ENCODE measurements at places on chromosomes 1 and 21.

- no peak for DNase-seq
Observed at GRCh38 chr1:53657891-53658396, 81.0 kb downstream of the GLIS1 start.

DNA sequence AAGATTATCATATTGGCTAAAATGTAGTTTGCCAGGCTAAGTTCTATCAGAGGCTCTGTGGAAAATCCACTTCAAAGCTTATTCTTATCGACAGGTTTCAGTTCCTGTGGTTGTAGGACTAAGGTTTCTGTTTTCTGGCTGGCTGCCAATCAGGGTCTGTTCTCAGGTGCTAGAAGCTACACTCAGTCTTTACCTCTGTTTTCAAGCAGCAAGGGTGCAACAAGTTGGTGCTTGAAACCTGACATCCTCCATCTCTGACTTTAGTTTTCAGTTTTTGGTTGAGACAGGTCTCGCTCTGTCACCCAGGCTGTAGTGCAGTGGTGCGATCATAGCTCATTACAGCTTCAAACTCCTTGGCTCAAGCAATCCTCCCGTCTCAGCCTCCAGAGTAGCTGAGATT is 15.3 kb upstream of the TMCO2 start:
- DNase-seq: no peak

- DNase-seq: peak; percentile 81
Observed at GRCh38 chr1:17335821-17336710, 28.1 kb downstream of the PADI4 start.

- DNase-seq: no peak
Observed at GRCh38 chr1:87979079-87979478, 650.4 kb downstream of the LMO4 start.

GRCh38 chr1:156100205-156100995 is 14.1 kb upstream of the LMNA start:
- no peak for DNase-seq

DNA sequence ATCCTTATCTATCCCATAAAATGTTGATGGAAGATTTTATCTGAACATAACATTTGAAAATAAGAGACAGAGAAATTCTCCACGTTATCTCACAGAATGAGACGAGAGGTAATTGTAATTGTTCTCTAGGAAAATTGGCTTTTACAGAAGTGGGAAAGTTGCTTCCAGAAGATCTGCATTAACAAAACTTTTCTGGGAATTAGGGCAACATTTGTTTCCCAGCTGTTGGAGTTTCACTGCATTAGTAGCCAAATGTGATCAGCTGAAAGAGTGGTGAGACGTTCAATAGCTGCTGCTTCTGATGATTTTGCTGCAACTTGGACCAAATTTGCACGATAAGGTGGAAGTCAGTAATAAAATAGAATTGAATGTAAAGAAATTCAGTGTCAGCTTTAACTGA is 7.6 kb downstream of the CHODL start:
- DNase-seq: no peak

GRCh38 chr1:97726386-97726785 is 194.4 kb downstream of the DPYD start:
- DNase-seq: no peak

GRCh38 chr1:199151634-199152425 is 513.0 kb downstream of the PTPRC start:
- no peak for DNase-seq

DNA sequence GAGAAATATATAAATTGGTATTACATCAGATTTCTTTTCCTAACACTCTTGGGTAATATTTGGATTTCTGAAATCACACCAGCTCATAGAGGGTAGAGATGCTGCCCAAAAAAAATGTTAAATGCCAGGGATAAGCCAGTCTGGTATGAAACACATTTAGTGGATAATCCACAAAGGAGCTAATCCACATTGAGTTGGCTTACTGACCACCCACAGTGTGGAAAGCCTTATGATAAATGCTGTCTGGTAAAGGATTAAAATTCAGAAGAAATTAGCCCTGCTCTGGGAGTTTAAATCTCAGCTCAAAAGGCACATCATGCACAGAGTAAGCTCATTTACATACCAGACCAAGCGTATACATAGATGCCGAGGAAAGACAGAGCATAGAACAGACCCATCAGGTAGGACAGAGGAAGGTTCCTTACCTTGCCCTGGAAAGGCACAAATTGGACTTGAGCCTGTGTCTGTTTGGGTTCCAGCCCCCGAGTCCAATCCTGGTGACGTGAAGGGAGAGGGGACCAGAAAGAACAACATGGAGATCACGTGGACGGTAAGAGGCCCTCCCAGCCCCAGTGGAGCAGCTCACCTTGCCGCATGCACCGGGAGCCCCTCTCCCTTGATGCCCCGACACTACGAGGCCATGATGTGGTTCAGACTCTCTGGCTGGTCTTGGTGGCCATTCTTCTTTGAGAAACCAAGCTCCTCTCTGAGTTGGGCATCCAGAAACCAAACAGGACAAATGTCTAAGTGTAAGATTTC is 62.9 kb upstream of the CNTN2 start:
- no peak for DNase-seq

DNA sequence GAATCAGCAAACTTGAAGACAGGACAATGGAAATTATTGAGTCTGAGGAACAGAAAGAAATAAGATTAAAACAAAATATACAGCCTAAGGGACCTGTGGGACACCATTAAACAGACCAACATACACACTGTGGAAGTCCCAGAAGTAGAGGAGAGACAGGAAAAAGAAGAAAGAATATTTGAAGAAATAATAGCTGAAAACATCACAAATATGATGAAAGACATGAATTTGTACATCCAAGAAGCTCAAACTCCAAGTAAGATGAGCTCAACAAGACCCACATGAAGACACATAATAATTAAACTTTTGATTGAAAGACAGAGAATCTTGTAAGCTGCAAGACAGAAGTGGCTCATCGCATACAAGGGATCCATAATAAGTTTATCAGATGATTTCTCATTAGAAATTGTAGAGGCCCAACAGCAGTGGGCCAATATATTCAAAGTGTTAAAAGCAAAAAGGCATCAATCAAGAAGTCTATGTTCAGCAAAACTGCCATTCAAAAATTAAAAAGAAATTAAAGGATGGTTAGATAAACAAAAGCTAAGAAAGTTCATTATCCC is 311.3 kb upstream of the ADGRL2 start:
- DNase-seq: no peak

GRCh38 chr21:38312822-38313221 is 56.0 kb downstream of the KCNJ15 start:
- no peak for DNase-seq

DNA sequence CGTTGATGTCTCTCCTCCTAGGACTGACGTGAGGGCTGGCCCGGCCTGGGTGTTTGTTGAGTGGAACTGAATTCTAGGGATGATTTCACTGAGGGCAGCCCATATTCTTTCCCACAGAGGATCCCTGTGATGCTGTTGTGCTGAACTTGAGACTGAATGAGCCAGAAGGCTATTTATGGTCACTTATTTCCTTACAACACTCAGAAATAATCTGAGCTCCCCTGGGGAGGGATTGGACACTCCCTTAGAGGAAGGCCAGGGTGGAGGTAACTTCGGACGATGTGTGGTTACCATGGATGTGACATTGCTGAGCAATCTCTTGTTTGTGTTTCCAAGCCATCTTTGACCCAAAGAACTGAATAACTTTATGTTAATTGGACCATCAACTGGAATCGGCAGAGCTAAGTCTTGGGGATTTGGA is 5.1 kb upstream of the TMCO4 start:
- DNase-seq: no peak

GRCh38 chr1:21298981-21299391 is 8.7 kb upstream of the ECE1 start:
- no peak for DNase-seq

- DNase-seq: no peak
Observed at GRCh38 chr1:200969726-200970561, 53.6 kb downstream of the KIF21B start.

DNA sequence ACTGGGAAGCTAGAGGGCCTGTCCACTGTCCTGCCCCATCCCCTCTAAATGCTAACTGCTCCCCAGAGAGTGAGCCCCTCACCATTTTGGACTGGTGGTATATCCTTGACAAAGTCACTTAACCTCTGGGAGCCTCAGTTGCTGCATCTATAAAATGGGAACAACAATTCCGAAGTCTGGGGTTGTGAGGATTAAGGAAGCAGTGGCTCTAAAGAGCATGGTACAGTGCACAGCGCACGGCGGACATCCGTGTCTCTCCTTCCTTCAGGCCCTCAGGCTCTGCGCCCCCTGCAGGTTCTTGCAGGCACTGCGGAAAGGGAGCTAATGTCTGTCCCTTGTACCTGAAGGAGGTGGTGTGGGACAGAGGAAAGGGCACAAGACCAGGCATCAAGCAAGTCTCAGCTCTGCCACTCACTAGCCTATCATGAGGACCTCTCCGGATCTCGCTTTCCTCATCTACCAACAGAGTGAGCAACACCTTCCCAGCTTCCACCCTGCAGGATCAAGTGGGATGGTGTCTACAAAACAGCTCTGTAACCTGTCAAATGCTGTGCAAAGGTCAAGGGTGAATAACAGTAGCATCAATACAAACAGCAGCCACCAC is 20.1 kb downstream of the ECE1 start:
- no peak for DNase-seq

GRCh38 chr21:34930971-34931370 is 118.1 kb downstream of the RUNX1 start:
- DNase-seq: no peak

GRCh38 chr21:18951271-18952038 is 547.9 kb upstream of the TMPRSS15 start:
- no peak for DNase-seq

DNA sequence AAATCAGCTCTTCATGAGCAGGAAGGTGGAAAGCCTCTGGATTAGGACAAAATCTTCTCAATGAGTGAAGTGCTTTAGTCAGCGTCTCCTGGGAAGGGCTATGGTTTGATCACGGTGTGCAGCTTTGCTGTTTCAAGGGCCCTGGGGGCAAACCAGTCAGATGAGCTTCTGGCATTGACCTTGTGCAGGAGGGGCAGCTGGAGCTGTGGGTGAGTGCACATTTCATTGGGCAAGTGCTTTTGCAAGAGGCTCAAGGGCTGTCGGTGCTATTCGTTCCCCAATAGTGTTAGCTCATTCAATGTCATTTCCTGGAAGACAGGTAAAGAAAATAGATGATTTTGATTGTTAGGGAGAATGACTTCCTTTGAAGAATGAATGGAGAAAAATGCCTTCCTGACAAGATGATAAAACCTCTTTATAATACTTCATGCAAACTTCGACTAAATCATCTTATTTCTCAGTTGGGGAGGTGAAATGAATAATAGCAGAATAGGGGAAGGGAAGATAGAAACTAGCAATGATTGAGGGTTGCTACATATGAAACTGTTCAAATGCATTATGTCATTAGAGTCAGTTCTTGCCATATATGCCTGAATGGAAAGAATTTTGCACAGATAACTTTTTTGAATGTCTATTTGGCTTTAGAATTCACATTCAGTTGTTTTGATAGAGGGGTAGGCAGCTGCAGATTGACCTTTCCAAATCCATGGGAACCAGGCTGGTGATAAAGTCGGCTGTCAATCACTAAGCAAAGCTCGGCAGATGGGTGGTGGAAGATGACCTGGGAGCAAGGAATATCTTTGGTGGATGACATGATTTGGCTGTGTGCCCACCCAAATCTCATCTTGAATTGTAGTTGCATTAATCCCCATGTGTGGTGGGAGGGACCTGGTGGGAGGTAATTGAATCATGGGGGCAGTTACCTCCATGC is 12.9 kb upstream of the DISC1 start:
- no peak for DNase-seq

DNA sequence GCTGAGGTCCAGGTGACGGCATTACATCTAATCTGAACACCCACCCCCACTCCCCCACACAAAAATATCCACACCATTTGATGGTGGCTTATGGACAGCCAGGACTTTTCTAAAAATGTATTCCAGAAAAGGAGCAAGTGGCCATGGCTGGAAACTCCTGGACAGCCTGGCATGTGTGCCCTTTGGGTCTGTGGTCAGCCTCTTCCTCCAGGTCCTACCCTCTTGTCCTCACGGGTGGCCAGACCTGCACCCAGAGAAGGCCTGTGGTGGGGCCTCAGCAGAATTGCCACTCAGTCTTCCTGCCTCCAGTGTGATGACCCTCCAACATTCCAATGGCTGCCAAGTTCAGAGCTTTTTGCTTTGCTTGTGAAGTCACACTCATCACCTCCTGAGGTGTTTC is 600.6 kb downstream of the AJAP1 start:
- peak; percentile 24 for DNase-seq

DNA sequence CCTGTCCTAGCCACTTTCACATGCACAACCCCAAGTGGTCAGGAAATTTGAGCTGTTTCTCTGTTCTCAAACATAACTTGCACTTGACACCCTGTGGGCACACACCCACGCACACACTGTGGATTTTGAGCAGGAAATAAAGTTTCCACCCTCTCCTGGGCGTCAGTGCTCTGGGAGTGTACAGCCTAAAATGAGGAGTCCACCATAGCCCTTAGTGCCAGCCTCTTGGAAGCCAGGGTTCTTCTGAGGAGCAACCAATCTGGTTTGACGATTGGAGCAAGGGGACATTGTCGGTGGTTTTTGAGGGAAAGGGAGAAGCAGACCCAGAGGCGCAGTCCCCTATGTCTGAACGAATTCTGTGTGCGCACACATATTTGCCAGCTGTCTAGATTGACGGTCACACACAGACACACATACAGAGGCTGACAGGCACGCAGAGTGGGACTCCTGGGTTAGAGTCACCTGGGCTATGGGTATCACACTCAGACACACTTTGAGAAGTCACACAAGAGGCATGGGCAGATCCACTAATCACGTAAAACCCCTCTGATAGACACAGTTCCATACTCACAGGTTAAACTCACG is 2.7 kb downstream of the DMBX1 start:
- DNase-seq: no peak

Measured in type B pancreatic cell (in vitro differentiated cells).